ENCODE measurements at places on chromosomes 1 and 21.

- no peak for DNase-seq
Observed at GRCh38 chr1:25657883-25658760, 41.5 kb downstream of the MAN1C1 start.

DNA sequence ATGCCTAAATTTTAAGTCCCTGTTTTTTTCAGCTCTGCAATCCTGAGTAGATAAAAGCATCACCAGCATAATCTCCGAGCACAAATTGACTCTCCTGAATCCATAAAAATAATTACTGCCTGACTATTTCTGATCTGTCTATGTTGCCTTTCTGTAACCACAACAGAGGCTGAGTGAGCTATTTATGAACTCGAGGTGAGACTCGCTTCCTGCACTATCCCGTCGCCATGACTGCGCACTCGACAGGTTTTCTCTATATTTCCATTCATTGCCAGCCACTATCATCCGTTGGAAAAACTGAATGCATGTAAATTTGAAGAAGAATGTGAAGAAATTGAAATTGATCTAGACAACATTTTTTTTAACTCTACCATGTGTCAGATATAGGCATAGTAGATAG, 897.2 kb downstream of the ADGRL2 start:
- no peak for DNase-seq

GRCh38 chr1:81547912-81548303, 252.8 kb upstream of the ADGRL2 start:
- no peak for DNase-seq

- DNase-seq: no peak
Observed at GRCh38 chr1:29861922-29862321, 625.6 kb downstream of the PTPRU start.

GRCh38 chr1:220307607-220308006, 35.4 kb upstream of the RAB3GAP2 start:
- DNase-seq: no peak
